ENCODE measurements at places on chromosomes 6 and 20. TPM values are rescaled to one million over a fixed set of nuclear protein-coding genes. Genes with fewer than 3 reads are reported as not detected.

FAM162B gene
- total RNA-seq = not detected

PGC gene
- total RNA-seq = not detected

LRRC1 gene
- 4.2 TPM for total RNA-seq

CLPSL2 gene
- not detected for total RNA-seq

FAM217A gene
- total RNA-seq = not detected

DZANK1 gene
- 1.6 TPM for total RNA-seq

HFE gene
- total RNA-seq = 4.3 TPM

IL17A gene
- total RNA-seq = not detected

CYP39A1 gene
- total RNA-seq = not detected

GTSF1L gene
- not detected for total RNA-seq

SH3BGRL2 gene
- 0.13 TPM for total RNA-seq

ANKRD66 gene
- not detected for total RNA-seq

SLC22A2 gene
- not detected for total RNA-seq

BMP6 gene
- total RNA-seq = not detected

ZC3H12D gene
- 6.0 TPM for total RNA-seq
